ENCODE measurements at places on chromosomes 6 and 20. TPM values are rescaled to one million over a fixed set of nuclear protein-coding genes. Genes with fewer than 3 reads are reported as not detected.

DNA sequence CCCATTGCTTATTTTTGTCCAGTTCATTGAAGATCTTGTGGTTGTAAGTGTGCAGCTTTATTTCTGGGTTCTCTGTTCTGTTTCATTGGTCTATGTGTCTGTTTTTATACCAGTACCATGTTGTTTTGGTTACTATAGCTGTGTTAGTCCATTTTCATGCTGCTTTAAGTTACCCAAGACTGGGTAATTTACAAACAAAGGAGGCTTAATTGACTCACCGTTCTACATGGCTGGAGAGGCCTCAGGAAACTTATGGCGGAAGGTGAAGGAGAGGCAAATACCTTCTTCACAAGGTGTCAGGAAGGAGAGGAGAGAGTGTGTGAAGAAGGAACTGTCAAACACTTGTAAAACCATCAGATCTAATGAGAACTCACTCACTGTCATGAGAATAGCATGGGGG lies 29.9 kb upstream of the FERMT1 start:
- H3K36me3 ChIP-seq = no peaks in the 10 kb centered on the region
- H3K4me3 ChIP-seq = no peak overlapping the region

DNA sequence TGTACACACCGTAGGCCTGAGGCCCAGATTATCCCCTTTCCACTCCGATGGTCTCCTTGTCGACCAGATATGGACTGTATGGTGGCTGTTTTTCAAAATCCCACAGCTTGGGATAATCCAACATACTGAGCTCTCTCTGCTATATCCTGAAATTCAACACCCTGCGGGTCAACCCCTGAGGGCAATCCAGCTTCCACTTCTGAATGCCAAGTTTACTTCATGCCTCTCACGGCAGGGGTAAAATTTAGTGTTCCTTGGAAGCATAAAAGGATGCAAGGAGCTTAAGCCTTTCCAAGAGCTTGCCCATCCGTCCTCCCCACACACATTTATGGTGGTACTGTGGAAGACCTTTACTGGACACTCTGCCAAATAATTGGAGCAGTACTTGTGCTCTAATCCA lies 90.7 kb downstream of the PLG start:
- no peak overlapping the region for H3K27ac ChIP-seq
- no peaks in the 10 kb centered on the region for H3K36me3 ChIP-seq
- H3K27me3 ChIP-seq = no peaks in the 10 kb centered on the region
- no peak overlapping the region for H3K4me3 ChIP-seq
- H3K4me1 ChIP-seq = no peaks in the 10 kb centered on the region
- DNase-seq = no peak

GRCh38 chr20:8787090-8787489 lies 281.8 kb upstream of the PLCB4 start:
- H3K36me3 ChIP-seq = no peaks in the 10 kb centered on the region
- no peak overlapping the region for H3K27ac ChIP-seq
- no peaks in the 10 kb centered on the region for H3K4me1 ChIP-seq
- no peak overlapping the region for H3K4me3 ChIP-seq

COL11A2 gene
- total RNA-seq = 0.82 TPM

GRCh38 chr20:4195499-4195898 lies 180.1 kb upstream of the RNF24 start:
- no peaks in the 10 kb centered on the region for H3K4me1 ChIP-seq
- no peaks in the 10 kb centered on the region for H3K36me3 ChIP-seq
- no peak overlapping the region for H3K27ac ChIP-seq
- no peak for DNase-seq

GRCh38 chr6:163284151-163284550 lies 130.4 kb upstream of the QKI start:
- H3K27me3 ChIP-seq = no peaks in the 10 kb centered on the region
- H3K4me3 ChIP-seq = no peak overlapping the region
- peaks cover 1% of the 10 kb centered on the region for H3K4me1 ChIP-seq
- H3K36me3 ChIP-seq = no peaks in the 10 kb centered on the region
- no peak overlapping the region for H3K27ac ChIP-seq
- DNase-seq = no peak

RPP21 gene
- 95.6 TPM for total RNA-seq

SGK2 gene
- 4.5 TPM for total RNA-seq

CFAP61 gene
- total RNA-seq = 1.1 TPM

DNA sequence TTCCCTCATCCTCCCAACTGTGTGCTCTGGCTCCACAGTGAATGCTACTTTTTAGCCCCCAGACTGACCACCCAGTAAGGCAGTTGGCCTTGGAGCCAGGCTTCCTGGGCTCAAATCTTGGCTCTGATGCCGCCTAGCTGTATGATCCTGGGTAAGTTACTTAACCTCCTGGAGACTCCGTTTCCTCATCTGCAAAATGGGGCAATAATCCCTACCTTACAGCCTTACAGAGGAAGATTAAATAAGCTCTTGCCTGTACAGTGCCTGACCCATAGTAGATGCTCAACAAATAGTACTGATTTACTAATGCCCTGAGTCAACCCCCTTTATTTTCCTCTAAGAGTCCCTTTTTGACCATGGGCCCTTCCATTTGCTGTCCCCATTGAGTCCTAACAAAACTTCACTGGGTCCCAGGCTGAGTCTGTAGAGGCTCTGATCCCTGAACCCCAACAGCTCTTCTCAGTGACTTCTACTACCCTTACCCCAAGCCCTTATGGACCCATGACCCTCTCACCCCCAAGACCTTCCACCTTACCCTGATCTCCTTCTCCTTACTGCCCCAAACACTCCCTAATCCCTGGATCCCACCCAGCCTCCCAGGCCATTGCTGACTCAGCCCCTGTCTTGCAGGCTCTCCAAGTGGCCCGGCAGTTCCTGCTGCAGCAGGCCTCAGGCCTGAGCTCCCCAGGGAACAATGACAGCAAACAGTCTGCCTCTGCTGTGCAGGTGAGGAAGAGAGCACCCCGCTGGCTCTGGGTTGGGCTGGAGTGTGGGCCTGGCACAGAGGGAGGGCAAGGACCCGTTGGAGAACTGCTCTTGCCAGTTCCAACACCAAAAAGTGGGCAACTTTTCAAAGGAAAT lies 31.4 kb downstream of the FOXP4 start:
- no peaks in the 10 kb centered on the region for H3K27me3 ChIP-seq
- DNase-seq = no peak
- H3K4me3 ChIP-seq = no peak overlapping the region
- no peak overlapping the region for H3K27ac ChIP-seq
- H3K36me3 ChIP-seq = no peaks in the 10 kb centered on the region
- H3K4me1 ChIP-seq = no peaks in the 10 kb centered on the region

DNA sequence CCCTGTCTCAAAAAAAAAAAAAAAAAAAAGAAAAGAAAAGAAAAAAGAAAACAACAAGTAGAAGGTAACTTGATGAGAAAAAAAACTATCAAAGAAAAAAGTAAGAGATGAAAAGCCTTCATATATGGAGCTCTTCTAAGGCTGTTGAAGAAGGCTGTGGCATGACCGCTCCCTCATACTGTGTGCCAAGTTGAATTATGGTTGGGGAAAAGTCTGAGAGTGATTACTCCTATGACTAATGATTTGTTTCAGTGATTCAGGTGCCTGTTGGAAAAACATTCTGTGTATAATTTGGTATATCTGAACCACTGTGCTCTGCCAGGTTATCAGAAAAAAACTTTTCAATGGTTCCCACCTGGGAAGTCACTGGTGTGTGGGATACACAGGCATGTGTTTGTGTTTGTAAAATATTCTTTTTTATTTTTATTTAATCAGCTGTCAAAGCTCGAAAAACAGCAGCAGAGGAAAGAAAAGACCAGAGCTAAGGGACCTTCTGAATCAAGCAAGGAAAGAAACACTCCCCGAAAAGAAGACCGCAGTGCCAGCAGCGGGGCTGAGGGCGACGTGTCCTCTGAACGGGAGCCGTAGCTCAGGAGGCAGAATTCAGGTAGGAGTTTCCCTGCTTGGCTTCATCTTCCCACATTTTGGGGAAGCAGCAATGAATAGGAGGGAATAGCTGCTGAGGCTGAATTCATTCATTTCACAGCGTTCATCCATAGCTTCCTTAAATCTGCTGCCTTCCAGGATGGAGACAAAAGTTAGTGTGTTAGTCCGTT lies 69.7 kb upstream of the SCP2D1 start:
- H3K27ac ChIP-seq = no peak overlapping the region
- H3K27me3 ChIP-seq = no peaks in the 10 kb centered on the region
- H3K4me3 ChIP-seq = no peak overlapping the region
- H3K4me1 ChIP-seq = peaks cover 4% of the 10 kb centered on the region
- no peaks in the 10 kb centered on the region for H3K36me3 ChIP-seq
- DNase-seq = no peak

TMEM200A gene
- 8.2 TPM for total RNA-seq

DNA sequence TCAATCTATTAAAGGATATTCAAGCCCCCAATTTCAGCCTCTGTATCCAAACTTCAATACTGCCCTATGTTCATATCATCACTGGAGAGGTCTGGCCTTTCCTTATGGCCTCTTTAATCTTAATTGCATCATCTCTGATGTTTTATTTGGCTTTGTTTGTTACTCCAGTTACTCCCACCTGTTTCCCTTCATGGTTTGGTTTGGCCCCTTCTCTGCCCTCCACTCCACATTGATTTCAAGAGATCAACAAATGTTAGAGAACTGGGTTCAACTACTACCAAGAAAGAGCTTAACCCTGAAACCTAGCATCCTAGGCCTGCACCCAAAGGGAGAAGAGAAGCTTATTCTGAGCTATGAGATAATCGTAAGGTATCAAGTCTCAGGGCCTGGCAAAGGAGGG lies 221.6 kb downstream of the LAMA2 start:
- no peak for DNase-seq
- H3K27me3 ChIP-seq = no peaks in the 10 kb centered on the region
- H3K27ac ChIP-seq = no peak overlapping the region
- no peak overlapping the region for H3K4me3 ChIP-seq

- no peaks in the 10 kb centered on the region for H3K27me3 ChIP-seq
- no peak overlapping the region for H3K27ac ChIP-seq
- H3K4me1 ChIP-seq = no peaks in the 10 kb centered on the region
- no peak overlapping the region for H3K4me3 ChIP-seq
- no peaks in the 10 kb centered on the region for H3K36me3 ChIP-seq
- DNase-seq = no peak
Observed at GRCh38 chr20:35476288-35476687, 20.9 kb downstream of the CEP250 start.

DNA sequence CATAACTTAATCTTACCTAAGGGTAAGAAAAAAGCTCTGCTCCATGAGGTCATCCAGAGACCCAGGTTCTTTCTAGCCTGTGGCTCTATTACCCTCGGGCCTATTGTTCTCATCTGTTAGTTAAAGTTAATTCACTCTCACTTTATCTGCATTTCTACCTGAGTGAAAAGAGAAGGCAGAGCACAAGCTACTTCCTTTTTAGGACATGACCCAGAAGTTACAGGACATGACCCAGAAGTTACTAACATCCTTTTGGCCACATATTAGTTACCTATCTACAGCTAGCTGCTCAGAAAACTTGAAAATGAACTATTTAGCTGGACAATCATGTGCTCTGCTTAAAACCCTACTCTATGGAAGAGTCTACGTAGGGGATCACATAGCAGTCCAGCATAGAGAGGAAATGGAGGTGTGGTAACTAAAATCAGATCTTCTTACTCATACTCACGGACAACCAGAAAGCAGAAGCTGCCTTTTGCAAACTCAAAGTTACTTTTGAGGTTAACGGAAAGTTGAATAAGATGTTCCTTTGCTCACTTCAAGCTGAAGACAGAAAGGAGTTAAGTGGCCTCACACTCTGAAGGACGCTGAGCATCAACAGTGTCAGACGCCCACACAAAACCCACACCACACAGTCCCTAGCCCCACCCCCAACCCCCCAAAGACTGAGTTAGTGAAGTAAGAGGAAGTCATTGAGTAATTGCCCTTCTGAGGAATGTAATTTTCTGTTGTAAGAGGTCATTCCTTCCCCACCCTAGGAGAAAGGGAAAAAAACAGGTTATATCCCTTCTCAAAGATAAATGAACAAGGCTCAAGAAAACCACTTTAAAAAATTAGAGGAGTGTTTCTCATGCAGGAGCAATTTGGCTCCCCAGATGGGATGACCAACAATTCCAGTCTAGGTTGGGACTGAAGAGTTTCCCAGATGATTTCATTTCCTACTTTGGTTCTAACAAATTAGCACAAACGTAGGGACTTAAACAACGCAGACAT lies 45.9 kb upstream of the TAB2 start:
- no peaks in the 10 kb centered on the region for H3K4me1 ChIP-seq
- no peak overlapping the region for H3K27ac ChIP-seq
- DNase-seq = no peak
- H3K4me3 ChIP-seq = no peak overlapping the region
- H3K27me3 ChIP-seq = no peaks in the 10 kb centered on the region

- no peak overlapping the region for H3K4me3 ChIP-seq
- peaks cover 16% of the 10 kb centered on the region for H3K4me1 ChIP-seq
- no peak for DNase-seq
Observed at GRCh38 chr6:14274546-14275492, 157.2 kb downstream of the CD83 start.

DNA sequence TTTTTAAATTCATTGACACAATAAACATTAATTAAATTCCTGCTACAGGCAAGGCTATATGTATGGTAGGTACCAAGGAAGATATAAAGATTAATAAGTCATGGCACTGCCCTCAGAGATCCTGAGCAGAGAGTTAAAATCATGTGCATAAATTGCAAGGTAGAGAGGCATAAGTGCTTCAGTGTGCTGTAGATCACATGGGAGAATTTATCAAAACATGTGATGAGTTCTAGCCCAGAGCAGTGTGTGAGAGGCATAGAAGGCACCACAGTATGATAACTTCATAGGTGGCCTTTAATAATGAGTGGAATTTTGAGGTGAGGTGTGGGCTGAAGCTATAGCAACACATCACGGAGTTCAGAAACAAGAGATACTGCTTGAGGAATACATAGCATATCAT lies 465.9 kb upstream of the RNF217 start:
- no peaks in the 10 kb centered on the region for H3K36me3 ChIP-seq
- no peak overlapping the region for H3K27ac ChIP-seq
- peaks cover 2% of the 10 kb centered on the region for H3K27me3 ChIP-seq
- no peaks in the 10 kb centered on the region for H3K4me1 ChIP-seq
- no peak for DNase-seq
- no peak overlapping the region for H3K4me3 ChIP-seq

GRCh38 chr6:169140986-169141495 lies 112.6 kb downstream of the THBS2 start:
- no peaks in the 10 kb centered on the region for H3K27me3 ChIP-seq
- H3K27ac ChIP-seq = no peak overlapping the region
- H3K4me3 ChIP-seq = no peak overlapping the region
- H3K4me1 ChIP-seq = peaks cover 16% of the 10 kb centered on the region
- H3K36me3 ChIP-seq = no peaks in the 10 kb centered on the region

GRCh38 chr20:57404006-57404405 lies 12.8 kb downstream of the RBM38 start:
- no peak overlapping the region for H3K4me3 ChIP-seq
- no peaks in the 10 kb centered on the region for H3K36me3 ChIP-seq
- H3K27me3 ChIP-seq = no peaks in the 10 kb centered on the region
- no peak overlapping the region for H3K27ac ChIP-seq
- H3K4me1 ChIP-seq = peaks cover 18% of the 10 kb centered on the region
- no peak for DNase-seq

CLDN20 gene
- not detected for total RNA-seq

SLC22A3 gene
- 18.9 TPM for total RNA-seq

GRCh38 chr6:143215771-143216170 lies 155.1 kb downstream of the AIG1 start:
- no peaks in the 10 kb centered on the region for H3K27me3 ChIP-seq
- no peak overlapping the region for H3K4me3 ChIP-seq
- H3K27ac ChIP-seq = no peak overlapping the region
- DNase-seq = no peak
- H3K36me3 ChIP-seq = no peaks in the 10 kb centered on the region

GRCh38 chr6:111740506-111740905 lies 132.7 kb downstream of the FYN start:
- H3K27me3 ChIP-seq = no peaks in the 10 kb centered on the region
- H3K4me3 ChIP-seq = no peak overlapping the region
- no peaks in the 10 kb centered on the region for H3K36me3 ChIP-seq
- no peak for DNase-seq
- H3K27ac ChIP-seq = no peak overlapping the region
- H3K4me1 ChIP-seq = peaks cover 8% of the 10 kb centered on the region

GPSM3 gene
- 3.3 TPM for total RNA-seq

PREX1 gene
- total RNA-seq = 10.4 TPM

TTI1 gene
- 16.3 TPM for total RNA-seq

All from ovary (tissue), 10 donors.